ELR (cell line): ENCODE measurements at places on chromosomes 5 and 9.

DNA sequence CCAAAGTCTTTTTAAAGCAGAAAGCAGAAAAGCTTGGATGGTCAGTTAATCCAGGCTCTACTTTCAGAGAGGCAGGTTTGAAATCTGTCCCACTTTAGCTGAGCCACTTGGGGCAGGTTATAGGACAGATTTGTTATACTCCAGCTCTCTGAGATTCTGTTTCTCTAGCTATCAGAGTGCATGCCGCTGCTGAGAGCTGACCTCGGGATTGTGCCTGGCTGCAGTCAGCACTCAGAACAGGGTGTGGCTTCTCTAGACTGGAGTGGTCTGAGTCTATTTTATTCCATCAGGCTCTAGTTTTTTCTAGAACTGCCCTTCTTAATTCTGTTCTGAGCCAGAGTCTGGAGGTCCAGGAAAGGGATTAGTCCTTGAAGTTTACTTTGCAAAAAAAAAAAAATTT is 67.7 kb downstream of the NDFIP1 start:
- DNase-seq = no peak

DNA sequence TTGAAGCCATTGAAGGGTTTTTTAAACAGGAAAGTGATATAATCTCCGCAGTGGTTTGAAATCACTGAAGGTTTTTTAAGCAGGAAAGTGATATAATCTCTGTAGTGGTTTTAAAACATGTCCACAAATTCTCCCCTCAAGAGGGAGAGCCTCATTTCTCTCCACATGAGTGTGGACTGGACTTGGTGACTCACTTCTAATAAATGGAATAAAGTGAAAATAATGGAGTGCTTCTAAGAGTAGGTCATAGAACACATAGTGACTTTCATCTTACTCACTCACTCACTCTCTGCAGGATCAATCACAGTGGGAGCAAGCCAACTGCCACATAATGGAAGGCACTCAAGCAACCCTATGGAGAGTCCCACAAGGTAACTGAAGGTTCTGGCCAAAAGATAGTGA is 12.0 kb downstream of the CTNNAL1 start:
- DNase-seq = peak; percentile 97

DNA sequence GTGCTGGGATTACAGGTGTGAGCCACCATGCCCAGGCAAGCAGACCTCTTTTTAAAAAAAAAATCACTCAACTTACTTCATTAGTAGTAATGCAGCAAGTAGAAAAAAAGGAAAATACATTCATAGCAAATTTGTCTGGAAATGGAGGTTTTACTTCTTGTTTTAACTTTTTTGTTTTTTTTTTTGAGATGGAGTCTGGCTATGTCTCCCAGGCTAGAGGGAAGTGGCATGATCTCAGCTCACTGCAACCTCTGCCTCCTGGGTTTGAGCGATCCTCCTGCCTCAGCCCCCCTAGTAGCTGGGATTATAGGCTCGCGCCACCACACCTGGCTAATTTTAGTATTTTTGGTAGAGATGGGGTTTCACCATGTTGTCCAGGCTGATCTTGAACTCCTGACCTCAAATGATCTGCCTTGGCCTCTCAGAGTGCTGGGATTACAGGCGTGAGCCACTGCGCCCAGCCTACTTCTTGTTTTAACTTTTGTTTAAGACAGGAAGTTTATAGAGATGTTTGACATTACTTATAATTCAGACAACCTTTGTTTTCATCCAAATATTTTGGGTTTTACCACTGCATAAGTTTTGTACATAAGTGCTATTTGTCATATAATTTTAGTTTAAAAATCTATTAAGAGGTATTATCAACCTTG is 26.5 kb downstream of the UBE2R2 start:
- DNase-seq = no peak

GRCh38 chr5:65992630-65993029 is 66.3 kb downstream of the ERBIN start:
- no peak for DNase-seq

- peak; percentile 71 for DNase-seq
Observed at GRCh38 chr5:181222630-181223057, 437 bp upstream of the TRIM41 start.

DNA sequence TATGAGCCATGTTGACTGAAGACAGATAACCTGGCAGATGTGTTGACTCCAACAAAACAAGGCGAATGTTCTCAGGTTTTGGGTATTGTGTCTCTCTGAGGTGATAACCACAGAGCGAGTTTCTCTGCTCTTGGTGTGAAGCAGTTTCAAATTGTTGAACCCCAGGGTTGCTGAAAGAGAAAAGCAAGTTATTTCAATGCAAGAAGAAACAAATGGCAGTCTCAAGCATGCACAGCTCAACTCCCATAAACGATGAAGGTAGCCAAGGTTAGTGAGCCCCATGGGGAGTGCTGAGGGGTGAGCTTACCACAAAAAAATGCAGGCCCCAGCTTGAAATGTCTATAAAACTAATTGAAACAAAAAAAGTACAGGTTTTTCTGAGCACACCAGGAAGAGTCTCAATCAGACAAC is 220.8 kb upstream of the DAPK1 start:
- peak; percentile 35 for DNase-seq

- DNase-seq = no peak
Observed at GRCh38 chr9:72888943-72889342, 63.9 kb downstream of the ALDH1A1 start.

DNA sequence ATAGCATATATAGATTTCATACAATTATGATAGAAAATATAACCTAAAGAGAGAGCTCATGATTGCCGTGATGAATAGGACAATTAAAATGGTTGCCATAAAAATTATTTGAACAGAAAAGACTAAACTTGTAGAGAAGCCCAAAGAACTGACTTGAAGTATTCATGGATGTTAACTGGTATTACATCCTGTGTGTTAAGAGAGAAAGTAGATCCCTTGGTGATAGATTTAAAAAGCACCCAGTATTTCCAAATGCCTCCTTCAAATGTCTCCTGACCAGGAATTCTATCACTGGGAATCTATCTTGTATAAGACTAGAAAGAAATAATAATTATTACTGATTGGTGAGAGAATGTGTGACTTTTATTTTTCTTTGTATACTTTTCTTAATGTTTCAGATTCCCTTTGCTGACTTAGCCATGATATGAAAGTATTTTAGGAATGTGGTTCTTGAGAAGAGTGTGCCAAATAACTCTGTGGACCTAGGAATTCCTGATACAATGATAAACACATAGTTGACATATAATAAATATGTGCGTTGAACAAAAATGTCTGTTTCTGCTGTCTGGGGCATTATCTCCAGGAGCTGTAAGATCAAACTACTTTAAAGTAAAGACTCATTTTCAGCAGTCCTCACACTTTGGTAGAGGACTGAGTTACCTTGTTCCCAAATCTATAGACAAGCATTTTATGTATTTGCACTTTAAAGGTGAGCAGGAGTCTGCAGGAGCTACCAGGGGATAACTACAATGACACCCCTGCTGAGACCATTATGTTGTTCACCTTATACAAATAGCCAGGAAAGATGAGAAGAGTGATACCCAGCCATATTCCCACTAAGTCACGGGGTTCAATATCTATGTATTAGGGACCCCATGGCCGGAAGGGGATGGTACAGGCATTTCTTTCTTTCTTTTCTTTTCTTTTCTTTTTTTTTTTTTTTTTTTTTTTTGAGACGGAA is 211.1 kb upstream of the TLE4 start:
- DNase-seq = peak; percentile 59

DNA sequence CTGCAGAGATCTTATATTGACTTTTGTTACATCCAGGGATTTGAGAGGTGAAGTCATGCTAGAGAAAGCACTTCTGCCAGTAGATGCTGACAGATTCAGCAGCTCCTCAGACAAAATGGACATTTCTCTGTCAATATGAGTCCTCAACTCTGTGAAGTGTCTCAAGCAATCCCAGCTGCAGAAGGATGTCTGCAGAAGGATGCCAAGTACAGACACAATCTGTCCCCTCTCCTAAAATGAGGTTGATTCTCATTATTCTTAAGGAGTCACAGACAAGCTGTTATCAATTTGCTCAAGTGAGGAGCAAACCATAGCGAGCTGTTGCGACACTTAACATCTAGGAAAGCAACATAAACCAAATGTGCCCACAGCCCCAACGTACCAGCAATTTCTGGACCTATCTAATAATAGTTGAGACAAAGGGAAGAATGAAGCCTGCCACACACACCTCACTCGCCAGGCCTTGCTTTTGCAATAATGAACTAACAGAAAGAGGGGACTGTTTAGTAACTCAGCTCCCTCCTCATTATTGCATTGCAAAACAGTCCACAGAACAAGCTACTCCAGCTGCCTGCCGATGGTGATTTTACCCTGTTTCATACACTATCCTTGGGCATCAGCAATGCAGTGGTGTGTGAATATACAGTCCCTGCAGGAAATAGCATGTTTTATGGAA is 364.2 kb upstream of the PDE4D start:
- no peak for DNase-seq

DNA sequence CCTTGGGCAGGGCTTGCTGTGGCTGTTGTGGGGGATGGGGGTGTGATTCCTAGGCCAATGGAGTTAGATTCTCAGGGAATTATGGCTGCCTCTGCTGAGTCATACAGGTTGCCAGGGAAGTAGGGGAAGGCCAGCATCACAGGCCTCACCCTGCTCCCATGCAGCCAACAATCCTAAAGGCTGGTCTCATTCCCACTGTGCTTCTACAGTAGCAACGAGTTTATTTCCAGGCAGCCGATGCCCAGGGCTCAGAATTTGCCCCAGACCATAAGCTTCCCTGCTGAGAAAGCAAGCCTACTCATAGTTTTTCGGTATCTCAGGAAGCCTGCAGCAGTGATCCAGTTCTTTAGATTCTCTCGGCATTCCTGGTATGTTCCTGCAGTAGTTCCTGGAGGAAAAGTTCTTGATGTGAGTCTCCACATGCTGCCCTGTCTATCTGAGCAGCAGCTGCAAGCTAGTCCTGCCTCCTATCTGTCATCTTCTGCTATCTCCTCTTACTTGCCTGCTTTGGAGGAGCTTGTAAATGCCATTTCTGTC is 59.3 kb upstream of the SELENOP start:
- no peak for DNase-seq

- DNase-seq = no peak
Observed at GRCh38 chr5:165187815-165188214, 1682.4 kb downstream of the MAT2B start.

GRCh38 chr5:132451387-132451786 is 39.2 kb downstream of the IRF1 start:
- DNase-seq = peak; percentile 72

GRCh38 chr5:145859897-145860296 is 12.9 kb downstream of the GRXCR2 start:
- peak; percentile 26 for DNase-seq

GRCh38 chr9:100428871-100429654 is 2.1 kb downstream of the MSANTD3 start:
- peak; percentile 100 for DNase-seq

GRCh38 chr5:109454731-109455505 is 45.1 kb upstream of the PJA2 start:
- peak; percentile 56 for DNase-seq

- DNase-seq = peak; percentile 24
Observed at GRCh38 chr5:28648108-28648507, 1609.7 kb upstream of the CDH9 start.

GRCh38 chr9:14926941-14927624 is 16.9 kb upstream of the FREM1 start:
- no peak for DNase-seq

DNA sequence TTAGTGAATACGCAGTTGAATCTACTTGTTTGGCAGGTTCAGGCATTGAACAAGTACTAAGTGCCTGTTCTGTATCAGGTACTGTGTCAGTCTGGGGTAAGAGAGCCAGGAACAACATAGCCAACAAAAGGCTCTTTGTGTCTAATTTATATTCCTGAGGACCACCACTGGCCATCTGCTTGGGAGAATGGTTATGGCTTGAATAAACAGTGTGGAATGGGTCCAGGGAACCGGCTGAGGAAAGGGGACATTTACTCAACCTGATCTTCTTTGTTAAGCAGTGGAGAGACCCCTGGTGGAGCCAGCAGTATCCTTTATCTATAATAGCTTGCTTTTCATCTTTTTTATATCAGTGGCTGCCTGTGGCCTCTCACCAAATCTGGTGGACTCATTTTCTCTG is 38.6 kb downstream of the EXOSC2 start:
- DNase-seq = peak; percentile 31

DNA sequence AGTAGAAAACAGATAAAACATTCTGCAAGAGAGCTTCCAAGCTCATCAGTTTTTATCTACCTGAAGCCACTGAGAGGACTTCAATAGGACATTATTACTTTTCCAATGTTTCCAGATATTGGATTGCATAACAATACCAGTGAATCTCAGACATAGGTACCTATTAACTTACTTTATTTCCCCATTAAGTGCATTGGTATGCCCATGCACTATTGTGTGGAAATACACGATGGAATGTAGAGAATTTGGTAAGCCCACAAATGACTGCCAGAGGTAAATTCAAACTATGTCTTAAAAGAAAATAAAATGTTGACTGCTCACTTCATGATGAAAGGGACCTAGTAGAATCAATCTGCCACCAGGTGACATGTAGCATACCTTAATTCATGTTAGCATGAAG is 48.1 kb upstream of the PRR16 start:
- DNase-seq = no peak

DNA sequence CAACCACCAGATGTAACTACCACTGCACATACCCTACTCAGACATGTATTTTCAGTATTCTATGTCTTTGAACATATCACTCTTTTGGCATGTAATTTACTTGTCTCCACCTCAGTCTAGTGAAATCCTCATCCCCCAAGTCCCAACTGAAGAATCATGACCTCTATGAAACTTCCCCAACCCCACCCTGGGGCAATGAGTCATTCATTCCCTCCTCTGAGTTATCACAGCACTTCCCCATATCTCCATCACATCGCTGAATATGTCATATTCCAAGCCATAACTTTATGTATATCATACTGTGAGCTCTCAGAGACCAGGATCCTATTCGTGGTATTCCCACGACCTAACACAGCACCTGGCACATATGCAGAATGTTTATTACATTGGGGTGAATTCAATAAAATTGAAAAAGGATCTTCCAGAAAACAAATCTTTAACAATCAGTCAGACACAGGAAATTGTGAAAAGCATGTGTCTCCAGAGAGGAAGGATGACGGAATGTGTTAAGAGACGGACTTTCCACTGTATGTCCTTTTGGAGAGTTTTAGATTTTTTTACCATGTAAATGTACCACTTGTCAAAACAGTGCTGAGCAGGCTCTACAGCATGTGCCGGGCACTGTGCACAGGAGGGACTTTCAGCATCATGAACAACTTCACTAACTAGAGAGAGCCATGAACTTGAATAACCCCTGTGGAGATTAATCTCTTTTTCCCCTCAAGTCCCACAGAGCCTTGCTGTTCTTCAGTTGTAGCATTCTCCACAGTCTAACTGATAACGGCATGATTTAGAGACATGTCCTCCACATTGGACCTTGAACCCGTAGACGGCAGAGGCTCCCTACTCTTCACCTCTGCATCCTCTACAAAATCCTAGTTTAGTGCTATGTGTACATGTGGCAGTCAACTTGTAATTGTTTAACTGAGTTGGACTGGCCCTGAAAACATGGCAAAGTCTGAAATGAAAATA is 213.5 kb downstream of the GLIS3 start:
- DNase-seq = peak; percentile 59

GRCh38 chr5:179504191-179504590 is 46.2 kb upstream of the RUFY1 start:
- DNase-seq = no peak

GRCh38 chr9:117868594-117868993 is 164.4 kb downstream of the TLR4 start:
- no peak for DNase-seq

GRCh38 chr5:112156211-112156610 is 262.9 kb downstream of the EPB41L4A start:
- no peak for DNase-seq
